ENCODE measurements at places on chromosomes 7 and 10. TPM values are rescaled to one million over a fixed set of nuclear protein-coding genes. Genes with fewer than 3 reads are reported as not detected.

Gene ACTL6B
- not detected for total RNA-seq

GRCh38 chr10:127227663-127228062 is 31.3 kb upstream of the INSYN2A start:
- no peak overlapping the region for H3K4me3 ChIP-seq
- no peaks in the 10 kb centered on the region for H3K36me3 ChIP-seq
- H3K27ac ChIP-seq: peak overlapping the region; percentile 27
- no peaks in the 10 kb centered on the region for H3K27me3 ChIP-seq
- H3K4me1 ChIP-seq: peaks cover 3% of the 10 kb centered on the region
- no peak for DNase-seq

DNA sequence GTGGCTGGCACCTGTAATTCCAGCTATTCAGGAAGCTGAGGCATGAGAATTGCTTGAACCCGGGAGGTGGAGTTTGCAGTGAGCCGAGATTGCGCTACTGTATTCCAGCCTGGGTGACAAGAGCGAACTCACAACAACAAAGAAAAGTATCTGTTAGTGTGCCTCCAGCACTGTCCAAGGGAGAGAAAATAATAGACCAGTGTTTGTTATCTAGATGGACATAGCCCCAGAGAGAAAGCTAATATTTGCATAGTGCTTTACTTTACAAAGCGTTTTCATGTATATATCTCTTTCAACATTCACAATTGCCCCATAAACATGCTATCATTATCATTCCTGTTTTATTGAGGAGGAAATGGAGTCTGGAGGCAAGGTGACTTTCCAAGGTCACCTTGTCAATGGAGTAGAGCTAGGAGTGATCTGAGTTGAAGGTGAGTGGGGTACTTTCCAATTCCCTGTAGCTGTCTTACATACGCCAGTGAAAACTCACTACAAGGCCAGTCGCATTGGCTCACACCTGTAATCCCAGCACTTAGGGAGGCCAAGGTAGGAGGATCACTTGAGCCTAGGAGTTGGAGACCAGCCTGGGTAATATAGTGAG is 49.7 kb upstream of the KIF5B start:
- peaks cover 11% of the 10 kb centered on the region for H3K4me1 ChIP-seq
- H3K27ac ChIP-seq: no peak overlapping the region
- DNase-seq: peak; percentile 31
- no peak overlapping the region for H3K4me3 ChIP-seq

- H3K4me3 ChIP-seq: no peak overlapping the region
- H3K36me3 ChIP-seq: no peaks in the 10 kb centered on the region
- H3K4me1 ChIP-seq: no peaks in the 10 kb centered on the region
- DNase-seq: no peak
These were observed 49.7 kb downstream of the TSPAN15 start for GRCh38 chr10:69500864-69501468.

GRCh38 chr7:30914596-30914995 is 2.9 kb downstream of the AQP1 start:
- no peak overlapping the region for H3K27ac ChIP-seq
- H3K27me3 ChIP-seq: no peaks in the 10 kb centered on the region
- no peak overlapping the region for H3K4me3 ChIP-seq
- no peaks in the 10 kb centered on the region for H3K36me3 ChIP-seq
- DNase-seq: no peak

- DNase-seq: no peak
- H3K36me3 ChIP-seq: no peaks in the 10 kb centered on the region
- no peaks in the 10 kb centered on the region for H3K27me3 ChIP-seq
These were observed 390.1 kb downstream of the TCERG1L start for GRCh38 chr10:130921461-130921860.

- no peaks in the 10 kb centered on the region for H3K36me3 ChIP-seq
- no peaks in the 10 kb centered on the region for H3K27me3 ChIP-seq
- H3K27ac ChIP-seq: no peak overlapping the region
- H3K4me3 ChIP-seq: no peak overlapping the region
- peaks cover 7% of the 10 kb centered on the region for H3K4me1 ChIP-seq
- DNase-seq: no peak
These were observed 32.6 kb downstream of the LHPP start for GRCh38 chr10:124494046-124494807.
